ENCODE measurements at places on chromosomes 11 and 22.

DNA sequence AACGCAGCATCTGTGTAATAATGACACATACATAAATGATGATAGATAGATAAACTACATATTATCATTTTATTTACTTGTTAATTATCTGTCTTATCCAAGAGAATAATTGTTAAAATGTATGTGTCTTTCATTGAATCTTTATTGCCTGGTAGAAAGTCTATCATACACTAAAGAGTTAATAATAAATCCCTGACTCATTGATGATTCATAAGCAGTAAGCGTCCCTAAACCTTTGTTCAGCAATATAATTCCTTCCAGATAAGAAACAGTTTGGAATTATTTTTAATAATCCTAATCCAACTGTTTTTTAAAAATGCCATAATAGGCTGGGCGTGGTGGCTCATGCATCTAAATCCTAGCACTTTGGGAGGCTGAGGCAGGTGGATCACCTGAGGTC lies 655.6 kb upstream of the CNTN5 start:
- DNase-seq, result no peak

DNA sequence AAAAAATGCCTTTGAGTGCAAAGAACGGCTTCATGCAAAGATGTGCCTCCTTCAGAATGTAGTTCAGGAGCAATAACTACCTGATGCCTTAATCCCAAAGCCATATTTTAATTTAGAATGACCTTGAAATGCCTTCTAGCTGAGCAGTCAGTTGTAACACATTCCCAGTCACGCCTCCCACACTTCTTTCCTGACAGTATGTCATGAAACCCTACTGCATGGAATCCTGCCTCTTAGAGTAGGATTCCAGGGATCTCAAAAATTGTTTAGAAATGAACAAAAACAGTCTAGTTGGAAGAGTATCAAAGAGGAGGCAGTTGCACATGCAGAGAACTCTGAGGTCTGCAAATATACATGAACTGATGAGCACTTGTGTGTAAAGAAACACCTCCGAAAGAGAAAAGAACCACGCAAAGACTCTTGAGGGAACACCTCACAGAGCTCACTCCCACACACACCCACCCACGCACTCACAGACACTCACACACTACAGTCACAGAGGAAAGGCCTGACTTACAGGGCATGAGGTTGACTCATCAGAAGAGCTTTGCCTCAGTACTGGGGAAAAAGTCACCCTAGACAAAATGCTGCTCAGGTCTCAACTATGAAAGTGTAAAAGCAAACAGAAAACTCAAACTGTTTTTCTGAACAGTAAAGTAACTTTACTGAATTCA lies 77.4 kb downstream of the GGTLC2 start:
- DNase-seq, result peak; percentile 44

- DNase-seq, result no peak
Observed at GRCh38 chr11:93655581-93656255, 5.8 kb upstream of the CEP295 start.

- no peak for DNase-seq
Observed at GRCh38 chr11:67027483-67027930, 4.6 kb downstream of the SYT12 start.

- peak; percentile 99 for DNase-seq
Observed at GRCh38 chr11:45857961-45858474, 10.7 kb downstream of the CRY2 start.

- no peak for DNase-seq
Observed at GRCh38 chr11:119015054-119015611, 3.0 kb downstream of the RPS25 start.

DNA sequence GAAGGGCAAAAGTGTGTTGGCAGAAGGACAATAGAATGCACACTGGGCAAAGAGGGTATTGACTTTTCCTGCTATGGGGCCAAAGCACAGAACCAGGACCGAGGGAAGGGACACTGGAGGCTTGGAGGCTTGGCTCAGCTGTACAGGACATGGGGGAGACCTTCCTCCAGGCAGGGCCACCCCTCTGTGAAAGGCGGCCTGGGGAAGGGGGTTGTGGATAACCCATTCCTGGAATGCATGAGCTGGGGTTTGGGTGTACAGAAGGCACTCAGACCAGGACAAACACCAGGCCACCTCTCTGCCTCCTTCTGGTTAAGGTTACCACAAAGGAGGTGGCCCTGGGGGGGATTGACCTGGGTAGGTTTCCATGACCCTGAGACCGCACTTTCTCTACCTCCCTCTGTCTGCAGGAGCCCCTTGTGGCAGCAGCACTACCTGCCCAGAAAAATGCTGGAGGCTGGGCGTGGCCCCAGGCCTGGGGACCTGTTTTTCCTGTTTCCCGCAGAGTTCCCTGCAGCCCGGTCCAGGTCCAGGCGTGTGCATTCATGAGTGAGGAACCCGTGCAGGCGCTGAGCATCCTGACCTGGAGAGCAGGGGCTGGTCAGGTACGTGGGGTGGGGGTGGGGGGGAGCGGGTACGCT lies 9.6 kb downstream of the P2RY2 start:
- no peak for DNase-seq

DNA sequence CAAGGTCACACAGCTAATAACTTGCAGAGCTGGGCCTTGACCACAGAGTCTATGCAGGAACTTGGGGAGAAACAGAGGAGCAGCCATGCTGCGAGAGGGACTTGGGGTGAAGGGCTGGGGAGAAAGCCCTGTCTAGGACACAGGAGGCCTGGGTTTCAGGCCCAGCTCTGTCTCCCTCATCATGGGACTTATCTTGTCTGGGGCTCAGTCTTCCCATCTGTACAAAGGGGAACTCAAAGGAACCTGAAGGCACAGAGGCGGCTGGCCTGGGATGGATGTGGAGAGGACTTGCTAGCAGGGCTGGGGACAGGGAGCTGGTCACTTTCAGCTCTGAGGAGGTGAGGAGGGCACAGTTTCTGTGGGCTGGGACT lies 36.9 kb upstream of the TPBGL start:
- DNase-seq, result no peak

DNA sequence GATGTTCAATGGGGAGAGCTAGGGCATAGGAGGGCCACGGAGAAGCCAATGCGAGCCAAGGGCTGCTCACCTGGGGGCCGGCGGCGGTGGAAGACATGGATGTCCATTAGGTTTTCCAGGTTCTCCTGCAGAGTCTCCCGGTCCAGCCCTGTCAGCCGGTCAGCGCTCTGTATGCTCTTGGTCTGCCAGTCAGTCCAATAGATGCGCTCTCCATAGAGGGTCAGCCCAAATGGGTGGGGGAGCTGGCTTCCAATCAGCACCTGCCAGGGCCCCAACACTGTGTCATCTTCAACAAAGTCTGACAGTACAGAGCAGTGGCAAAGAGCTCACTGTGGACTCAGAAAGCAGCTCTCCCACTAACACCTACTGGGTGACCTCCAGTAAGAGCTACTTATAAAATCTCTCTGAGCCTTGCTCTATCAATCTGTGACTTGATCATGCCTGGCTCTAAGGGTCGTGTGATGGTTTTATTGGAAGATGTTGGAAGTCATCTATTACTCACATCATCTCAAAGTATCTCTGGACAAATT lies 33.0 kb upstream of the CKAP5 start:
- DNase-seq, result no peak

GRCh38 chr11:120289426-120289825 lies 35.7 kb upstream of the TLCD5 start:
- DNase-seq, result no peak

- no peak for DNase-seq
Observed at GRCh38 chr11:124748481-124749343, 3.3 kb downstream of the VSIG2 start.

- peak; percentile 51 for DNase-seq
Observed at GRCh38 chr11:74819400-74819799, 70.8 kb downstream of the RNF169 start.

DNA sequence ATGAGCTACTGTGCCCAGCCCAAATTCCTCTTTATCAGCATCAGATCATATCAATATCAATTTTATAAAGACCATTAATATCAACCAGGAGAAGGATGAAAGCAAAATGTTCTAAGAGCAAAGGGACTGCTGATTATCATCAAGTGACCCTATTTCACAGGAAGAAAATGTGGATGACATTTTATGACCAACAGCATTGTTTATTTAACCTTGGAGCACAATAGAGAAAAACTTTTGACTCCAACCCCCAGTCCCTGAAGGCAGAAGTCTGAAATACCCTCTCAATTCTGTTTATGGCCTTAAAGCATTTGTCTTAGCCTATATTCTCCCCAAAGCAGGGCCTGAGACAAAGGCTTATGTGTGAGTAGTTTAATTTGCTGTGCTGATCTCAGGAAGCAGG lies 11.3 kb upstream of the ALG8 start:
- DNase-seq, result no peak

- no peak for DNase-seq
Observed at GRCh38 chr11:114309517-114309916, 13.3 kb downstream of the NNMT start.

DNA sequence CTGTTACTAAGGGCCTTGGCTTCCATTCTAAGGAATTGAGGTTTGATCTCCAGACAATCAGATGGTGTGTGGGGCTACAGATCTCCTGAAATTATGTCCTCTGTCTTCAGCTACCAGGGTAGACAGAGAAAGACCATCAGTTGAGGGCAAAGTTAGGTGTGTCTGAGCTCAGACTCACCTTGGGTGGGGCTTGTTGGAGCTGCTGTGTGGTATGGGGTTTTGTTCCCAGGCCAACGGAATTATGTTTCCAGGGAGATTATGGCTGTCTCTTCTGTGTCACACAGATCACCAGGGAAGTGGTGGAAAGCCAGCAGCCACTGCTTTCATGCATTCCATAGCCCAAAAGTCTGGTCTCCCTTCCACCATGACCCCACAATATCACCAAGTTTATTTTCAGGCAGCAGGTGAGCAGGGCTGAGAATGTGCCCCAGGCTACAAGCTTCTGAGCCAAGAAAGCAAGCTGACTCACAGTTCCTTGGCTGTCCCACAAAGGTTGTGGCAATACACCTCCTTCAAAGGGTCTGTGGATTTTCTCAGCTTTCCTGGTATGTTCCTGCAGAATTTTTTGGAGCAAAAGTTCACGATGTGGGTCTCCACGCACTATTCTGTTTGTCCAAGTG lies 714.9 kb downstream of the LUZP2 start:
- no peak for DNase-seq

DNA sequence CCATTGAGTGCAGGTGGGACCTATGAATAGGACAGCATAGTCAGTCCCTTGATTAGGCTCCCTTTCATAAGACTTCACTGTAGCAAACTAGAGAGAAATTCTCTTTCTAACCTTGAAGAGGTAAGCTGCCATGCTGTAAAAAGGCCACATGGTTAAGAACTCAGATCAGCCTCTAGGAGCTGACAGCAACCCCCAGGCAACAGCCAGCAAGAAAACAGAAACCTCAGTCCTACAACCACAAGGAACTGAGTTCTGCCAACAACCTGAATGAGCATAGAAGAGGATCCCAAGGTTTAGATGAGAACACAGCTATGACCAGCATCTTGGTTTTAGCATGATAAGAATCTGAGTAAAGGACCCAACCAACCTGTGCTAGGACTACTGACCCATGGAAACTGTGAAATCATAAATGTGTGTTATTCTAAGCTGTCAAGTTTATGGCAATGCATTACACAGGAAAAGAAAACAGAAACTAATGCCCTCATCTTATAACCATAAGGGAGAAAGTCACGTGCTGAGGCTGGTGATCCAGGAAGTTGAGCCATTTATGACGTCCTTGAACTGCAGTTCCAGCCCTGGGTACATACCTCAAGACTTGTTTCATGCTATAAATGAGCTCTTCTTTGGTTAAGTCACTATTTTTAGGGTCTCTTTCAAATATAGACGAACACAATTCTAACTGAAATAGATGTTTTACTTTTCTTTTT lies 43.3 kb downstream of the RAB38 start:
- DNase-seq, result no peak

DNA sequence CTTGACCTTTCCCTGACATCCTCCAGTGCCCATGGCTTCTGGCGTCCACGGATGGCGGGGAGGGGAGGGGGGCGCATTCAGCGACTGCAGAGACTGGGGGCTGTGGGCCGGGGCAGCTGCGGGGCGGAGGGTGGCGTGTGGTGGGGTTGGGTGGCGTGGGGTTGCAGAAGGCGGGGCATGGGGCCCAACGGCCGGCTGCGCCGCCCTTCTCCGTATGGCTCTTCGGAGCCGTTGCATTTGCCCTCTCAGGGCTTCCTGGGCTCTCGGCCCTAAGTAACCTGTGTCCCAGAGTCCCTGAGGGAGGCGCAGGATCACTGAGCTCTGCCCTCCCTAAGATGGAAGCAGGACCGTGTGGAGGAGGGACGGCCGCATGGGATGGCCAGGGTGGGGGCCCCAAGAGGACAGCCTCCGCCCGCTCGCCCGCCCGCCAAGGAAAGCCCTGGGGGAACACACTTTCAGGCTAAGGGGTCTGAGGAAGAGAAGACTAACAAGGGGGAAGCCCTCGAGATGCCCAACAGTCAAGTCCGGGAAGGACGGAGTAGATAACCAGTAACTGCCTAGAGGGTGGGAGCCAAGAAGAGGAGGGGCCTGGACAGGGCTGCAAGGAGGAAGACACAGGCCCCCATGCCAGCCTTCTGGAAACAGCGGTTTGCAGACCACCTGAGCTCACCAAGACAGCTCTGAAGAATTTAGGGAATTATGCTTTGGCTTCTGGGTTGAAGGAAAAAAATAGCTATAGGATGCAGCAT lies 9.2 kb upstream of the AIFM3 start:
- DNase-seq, result peak; percentile 24

GRCh38 chr22:25702040-25702439 lies 39.9 kb upstream of the MYO18B start:
- DNase-seq, result peak; percentile 24

DNA sequence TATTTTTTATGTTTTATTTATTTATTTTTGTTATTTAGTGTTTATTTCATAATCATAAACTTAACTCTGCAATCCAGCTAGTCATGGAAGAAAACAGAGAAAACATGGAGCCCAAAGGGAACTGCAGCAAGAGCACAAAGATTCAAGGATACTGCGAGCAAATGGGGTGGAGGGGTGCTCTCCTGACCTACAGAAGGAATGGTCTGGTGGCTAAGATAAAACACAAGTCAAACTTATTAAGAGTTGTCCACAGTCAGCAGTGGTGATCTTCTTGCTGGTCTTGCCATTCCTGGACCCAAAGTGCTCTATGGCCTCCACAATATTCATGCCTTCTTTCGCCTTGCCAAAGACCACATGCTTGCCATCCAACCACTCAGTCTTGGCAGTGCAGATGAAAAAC lies 36.7 kb downstream of the STIM1 start:
- DNase-seq, result no peak

DNA sequence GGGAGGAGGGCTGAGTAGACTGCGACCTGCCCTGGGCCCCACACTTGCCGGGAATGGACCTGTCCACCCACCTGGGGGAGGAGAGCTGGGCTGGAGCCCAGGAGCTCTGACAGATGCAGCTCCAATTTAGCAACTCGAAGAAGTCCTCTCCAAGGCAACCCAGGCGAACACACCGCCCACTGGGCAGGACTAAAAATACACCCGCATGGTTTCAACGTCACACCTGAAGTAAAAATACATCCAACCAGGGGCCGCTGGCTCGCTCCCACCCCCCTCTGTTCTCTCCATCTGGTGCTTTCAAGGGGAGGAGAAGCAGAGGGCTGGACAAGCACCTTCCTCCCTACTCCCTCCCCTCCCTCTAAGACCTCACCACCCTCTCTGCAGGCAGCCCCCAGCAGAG lies 119.9 kb downstream of the FEZ1 start:
- DNase-seq, result no peak

DNA sequence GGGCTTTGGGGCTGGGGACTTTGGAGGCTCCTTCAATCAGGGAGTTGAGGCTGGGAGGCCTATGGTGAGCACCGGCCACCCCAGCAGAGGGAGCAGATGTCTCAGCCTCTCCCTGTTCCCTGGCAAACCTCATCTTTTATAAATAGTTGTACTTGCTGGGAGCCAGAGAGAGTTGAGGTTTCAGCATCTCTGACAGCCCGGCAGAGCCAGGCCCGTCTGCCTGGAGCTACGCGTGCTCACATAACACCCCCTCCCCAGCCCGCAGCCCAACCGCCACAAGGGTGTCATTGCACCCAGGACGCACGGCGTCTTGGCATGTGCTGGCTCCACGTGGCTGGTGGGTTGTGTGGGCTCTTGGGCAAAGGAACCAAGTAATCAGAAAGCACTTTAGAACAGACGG lies 127.1 kb downstream of the CHST1 start:
- DNase-seq, result no peak
